ENCODE measurements at places on chromosomes 4 and X.

DNA sequence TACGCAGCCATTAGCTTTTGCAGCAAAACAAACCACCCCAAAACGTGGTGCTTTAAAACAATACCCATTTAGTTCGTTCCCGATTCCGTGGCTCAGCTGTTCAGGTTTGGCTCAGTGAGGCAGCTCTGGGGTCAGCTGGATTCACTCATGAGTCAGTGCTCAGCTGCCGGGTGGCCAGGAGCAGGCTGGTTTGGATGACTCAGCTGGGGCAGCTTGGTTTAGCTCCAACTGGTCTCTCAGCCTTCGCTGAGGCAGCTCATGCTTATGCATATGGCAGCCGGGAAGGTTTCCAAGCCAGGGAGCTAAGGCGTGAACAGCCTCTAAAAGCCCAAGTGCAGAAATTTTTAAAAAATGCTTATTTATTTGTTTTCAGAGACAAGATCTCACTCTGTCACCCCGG, 13.3 kb upstream of the CD99 start:
- no peak for DNase-seq

GRCh38 chrX:42117318-42117717, 194.0 kb upstream of the CASK start:
- no peak for DNase-seq

GRCh38 chr4:85368932-85369331, 106.0 kb upstream of the ARHGAP24 start:
- DNase-seq = no peak

GRCh38 chr4:146158036-146158745, 17.3 kb upstream of the LSM6 start:
- no peak for DNase-seq

- no peak for DNase-seq
These were observed 134.4 kb downstream of the TET2 start for GRCh38 chr4:105281124-105281415.
